ENCODE measurements at places on chromosomes 3 and 15.

- DNase-seq = no peak
These were observed 19.1 kb downstream of the SLC6A20 start for GRCh38 chr3:45777111-45777745.

DNA sequence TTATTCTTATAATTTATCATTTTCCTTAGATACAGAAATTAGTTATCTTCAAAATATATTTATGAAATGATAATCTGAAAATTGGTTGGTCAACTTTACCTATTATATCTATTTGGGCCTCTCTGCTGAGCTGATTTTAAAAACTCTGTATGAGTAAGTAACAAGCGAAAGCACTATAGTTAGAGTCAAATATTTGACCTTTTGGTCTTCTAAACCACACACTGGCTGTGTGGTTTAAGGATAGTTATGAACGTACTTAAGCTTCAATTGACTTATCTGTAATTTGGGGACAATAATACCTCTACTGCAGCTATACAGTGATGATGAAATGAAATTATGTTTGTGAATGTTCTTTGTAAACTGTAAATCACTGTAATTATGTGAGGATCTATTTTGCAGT, 763.9 kb upstream of the GRM7 start:
- no peak for DNase-seq

- no peak for DNase-seq
These were observed 27.9 kb upstream of the SFMBT1 start for GRCh38 chr3:53073553-53074365.

DNA sequence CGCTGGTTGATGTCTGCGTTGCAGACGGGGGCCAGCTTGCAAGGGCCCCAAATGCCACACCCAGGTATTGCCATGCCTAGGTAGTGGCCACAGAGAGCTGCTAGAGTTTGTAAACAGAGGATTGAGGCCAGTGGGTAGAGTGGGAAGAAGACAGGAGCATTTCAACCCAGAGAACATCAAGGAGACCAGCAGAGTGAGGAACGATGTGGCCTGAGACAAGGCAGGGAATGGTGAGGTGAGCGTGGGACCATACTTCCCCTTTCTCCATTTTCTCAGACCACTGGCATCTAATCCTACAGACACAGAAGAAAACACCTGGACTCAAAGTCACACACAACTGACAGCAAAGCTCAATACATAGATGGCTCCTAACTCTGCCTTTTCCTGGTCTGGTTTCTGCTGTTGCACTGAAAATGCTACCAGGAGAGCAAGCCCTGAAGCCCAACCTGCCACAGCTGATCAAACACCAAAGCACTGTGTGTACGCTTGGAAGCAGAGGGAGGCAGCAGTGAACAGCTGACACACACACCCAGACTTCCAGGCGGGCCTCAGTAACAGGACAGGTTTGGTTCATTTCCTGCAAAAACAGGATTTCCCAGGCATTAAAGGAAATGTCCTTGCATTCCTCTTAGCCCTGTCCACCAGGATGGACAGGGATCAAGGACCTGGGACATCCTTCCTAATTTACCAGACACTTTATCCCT, 1.6 kb downstream of the FAM174B start:
- peak; percentile 87 for DNase-seq

- no peak for DNase-seq
These were observed 35.6 kb downstream of the MAP2K5 start for GRCh38 chr15:67578020-67578600.

DNA sequence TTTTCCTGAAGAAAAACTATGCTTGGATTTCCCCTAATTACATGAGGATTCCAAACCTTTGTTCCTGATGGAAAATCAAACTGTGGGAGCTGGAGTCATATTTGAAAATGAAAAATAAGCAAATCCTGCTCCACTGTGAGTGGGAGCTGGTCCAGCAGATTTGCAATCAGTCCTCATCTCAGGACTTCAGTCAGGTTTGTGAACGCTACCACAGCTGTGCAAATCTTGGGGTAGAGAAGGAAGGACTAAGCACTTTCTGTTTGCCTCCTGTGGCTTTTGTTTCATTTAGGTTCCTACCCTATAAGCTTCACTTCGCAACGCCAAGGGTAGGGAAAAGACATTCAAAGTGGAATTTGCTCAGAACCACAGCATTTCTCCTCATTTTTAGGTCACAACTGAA, 238.2 kb downstream of the TUSC7 start:
- DNase-seq = no peak

GRCh38 chr15:73050561-73051295, 1.5 kb upstream of the NEO1 start:
- no peak for DNase-seq

GRCh38 chr3:71444861-71445259, 138.7 kb downstream of the FOXP1 start:
- DNase-seq = no peak

DNA sequence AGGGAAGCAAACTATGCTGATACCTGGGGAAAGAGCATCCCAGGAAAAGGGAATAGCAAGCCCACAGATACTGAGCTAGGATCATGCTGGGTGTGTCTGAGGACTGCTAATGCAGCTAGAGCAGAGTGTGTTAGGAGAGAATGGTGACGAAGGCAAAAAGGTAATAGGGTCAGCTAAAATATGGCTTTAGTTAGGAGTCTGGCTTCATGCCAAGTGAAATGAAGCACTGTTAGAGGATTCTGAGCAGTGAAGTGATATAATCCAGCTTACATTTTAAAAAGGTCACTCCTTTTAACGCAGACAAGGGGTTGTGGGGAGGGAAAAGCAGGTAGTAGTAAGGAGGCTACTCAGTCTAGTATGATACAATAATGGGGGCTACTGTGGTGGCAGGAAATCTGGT, 30.4 kb downstream of the SECISBP2L start:
- no peak for DNase-seq

DNA sequence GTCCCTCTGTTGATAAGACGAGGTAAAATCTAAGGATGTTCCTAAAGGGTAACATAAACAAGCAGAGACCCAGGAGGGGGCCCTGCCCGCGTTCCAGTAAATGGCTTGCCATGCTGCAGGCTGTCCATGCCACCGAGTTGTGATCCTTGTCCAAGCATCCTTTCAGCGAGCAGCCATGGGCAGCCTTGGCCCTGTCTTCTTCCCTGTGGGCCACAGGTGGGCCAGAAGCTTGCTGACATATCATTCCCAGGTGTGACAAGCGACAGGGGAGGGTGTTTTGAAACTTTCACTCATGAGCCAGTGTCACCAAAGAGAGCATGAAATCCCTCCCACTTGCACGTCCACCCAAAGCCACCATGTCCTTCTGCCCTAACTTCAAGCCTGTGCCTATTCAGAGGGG, 53.7 kb downstream of the PCSK6 start:
- DNase-seq = no peak

DNA sequence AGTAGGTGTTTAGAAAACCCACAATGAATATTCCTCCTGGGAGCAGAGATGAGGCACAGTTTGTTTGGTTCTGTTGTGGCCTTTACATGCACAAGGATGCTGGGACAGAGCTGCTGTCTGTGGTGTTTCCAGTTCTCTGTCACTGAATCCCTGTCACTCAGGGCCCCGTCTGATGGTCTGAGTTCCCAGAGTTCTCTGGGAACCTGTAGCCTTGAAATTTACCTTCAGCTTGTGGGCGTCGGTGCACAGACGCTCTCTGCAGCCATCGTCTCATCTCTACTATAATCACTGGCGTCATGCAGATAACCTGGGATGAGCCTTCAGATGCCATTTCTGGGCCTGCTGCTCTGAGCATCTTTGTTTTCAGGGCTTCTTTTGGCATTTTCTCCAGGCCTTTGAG, 81.9 kb downstream of the LRRK1 start:
- no peak for DNase-seq
